ENCODE measurements at places on chromosomes 3 and 15.
A peak's percentile ranks its signal among the peaks of the same experiment; 100 is the strongest.

DNA sequence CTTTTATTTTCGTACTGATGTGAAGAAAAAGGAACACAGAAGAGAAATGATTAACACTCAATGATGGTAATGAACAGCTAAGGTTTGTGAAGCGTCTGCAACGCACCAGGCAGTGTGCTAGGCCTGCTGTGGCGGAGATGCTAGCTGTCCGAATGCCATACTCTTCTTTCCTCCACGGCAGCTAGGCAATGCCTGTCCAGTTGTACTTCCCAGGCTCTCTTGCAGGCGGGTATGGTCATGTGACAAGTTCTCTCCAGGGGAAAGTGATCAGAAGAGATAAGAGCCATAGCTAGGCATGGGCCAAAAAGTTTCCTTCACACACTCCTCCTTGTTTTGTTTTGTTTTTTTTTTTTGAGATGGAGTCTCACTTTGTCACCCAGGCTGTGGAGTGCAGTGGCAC lies 6.7 kb downstream of the TADA3 start:
- no peak for DNase-seq

DNA sequence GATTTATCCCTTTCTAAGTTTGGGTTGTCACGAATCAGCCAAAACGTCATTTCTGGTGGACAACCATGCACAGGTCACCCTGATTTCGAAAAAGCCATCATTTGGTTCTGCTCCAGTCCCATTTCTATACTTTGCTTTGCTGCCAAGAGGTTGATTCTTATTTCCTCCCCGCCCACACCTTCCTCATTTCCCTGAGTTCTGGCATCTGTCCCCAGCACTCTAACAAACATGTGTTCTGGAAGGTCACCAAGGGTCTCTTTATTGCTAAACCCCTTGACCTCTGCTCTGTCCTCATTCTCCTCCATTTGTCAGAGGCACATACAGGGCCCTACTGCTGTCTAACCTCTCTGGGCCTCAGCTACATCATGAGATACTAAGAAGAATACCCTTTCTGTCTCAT lies 36.4 kb upstream of the PTPRG start:
- DNase-seq: no peak

DNA sequence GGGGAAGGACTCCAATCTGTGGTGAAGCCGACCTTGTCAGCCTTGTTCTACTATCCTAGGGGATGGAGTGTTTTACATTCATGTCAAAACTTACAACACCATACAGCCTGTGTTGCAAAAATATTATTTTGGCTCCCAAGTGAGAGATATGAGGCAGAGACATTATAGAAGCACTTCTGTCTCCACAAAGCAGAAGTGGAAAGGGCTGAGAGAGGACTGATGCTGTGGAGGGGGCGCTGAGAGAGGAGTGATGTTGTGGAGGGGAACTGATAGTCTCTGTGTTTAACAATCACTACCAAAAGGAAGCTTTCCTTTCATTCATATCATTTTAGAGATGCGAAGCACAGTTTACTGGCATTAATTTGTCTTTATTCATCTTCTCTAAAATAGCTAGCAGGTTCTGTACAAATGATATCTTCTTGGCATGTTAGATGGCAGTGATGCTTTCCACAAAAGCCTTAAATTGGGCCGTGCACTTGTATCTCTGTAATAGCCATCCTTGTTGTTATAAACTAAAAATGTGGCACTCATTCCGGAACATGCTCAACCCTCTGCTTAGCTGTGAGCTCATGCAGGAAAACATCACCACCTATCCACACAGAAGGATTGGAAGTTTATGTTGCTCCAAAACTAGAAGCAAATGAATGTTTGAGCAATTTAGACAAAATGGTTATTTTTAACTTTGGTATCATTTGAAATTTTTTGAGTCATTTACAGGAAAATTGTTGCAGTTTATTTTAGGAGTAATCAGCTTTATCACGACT lies 134.6 kb upstream of the TP63 start:
- DNase-seq: no peak

DNA sequence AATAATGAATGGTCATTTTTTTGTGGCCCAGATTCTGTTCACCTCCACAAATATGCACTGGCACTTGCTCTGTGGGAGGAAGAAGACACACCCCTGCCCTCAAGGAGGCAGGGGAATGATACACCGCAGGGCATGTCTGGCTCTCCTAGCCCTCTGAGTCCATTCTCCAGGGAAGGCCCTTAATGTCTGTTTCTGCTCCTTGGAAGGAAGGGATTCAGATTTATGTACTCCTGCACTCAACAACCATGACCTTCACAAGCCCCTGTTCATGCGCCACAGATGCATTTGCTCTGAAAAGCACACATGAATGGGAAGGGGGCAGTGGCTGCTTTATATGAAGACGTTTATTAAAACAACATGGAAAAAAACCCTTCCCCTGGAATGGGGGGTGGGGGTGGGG lies 333.8 kb downstream of the EPHB1 start:
- no peak for DNase-seq

DNA sequence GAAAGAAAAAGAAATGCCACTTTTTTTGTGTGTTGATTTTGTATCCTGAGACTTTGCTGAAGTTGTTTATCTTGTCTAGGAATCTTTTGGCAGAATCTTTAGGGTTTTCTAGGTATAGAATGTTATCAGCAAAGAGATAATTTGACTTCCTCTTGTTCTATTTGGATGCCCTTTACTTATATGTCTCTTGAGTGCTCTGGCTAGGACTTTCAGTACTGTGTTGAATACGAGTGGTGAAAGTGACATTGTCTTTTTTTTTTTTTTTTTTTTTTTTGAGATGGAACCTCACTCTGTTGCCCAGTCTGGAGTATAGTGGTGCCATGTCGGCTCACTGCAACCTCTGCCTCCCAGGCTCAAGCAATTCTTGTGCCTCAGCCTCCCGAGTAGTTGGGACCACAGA lies 64.7 kb upstream of the NPHP3 start:
- no peak for DNase-seq

DNA sequence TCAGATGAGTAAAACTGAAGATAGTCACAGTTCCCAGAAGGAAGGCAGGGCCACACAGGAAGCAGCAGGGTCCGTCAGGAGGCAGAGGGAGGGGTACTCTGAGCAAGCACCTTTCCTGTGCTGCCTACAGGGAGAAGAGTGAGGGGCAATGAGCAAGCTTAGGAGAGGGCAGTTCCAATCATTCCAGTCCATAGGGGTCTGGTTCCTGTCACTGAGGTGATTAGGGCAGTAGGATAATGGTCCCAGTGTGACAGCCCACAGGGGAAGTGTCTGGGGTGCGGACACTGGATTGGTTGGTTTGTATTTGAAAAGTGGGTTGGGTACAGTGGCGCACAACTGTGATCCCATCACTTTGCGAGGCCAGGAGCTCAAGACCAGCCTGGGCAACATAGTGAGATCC lies 7.1 kb upstream of the ACAD9 start:
- DNase-seq: no peak

DNA sequence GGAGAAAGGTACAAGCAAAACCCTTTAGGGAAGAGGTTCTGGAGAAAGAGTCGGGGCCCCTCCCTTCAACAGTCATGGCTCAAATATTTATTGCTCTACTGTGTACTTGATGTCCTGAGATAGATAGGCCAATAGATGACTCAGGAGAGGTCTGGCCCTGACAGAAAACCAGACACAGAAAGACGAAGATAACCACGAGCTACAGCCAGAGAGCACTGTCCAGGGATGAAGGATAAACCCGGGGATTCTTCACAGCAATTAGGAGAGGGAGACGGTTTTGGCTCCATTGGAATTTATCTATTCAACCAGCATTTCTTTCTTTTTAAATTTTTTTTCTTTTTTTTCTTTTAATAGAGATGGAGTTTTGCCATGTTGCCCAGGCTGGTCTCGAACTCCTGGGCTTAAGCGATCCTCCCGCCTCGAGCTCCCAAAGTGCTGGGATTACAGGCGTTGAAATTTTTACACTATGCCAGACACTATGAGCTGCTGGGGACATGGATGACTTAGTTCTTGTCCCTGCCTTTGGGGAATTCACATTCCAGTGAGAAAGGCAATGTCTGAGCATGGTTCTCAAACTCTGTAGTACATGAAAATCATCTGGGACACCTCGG lies 4.6 kb upstream of the CIDEC start:
- DNase-seq: no peak

DNA sequence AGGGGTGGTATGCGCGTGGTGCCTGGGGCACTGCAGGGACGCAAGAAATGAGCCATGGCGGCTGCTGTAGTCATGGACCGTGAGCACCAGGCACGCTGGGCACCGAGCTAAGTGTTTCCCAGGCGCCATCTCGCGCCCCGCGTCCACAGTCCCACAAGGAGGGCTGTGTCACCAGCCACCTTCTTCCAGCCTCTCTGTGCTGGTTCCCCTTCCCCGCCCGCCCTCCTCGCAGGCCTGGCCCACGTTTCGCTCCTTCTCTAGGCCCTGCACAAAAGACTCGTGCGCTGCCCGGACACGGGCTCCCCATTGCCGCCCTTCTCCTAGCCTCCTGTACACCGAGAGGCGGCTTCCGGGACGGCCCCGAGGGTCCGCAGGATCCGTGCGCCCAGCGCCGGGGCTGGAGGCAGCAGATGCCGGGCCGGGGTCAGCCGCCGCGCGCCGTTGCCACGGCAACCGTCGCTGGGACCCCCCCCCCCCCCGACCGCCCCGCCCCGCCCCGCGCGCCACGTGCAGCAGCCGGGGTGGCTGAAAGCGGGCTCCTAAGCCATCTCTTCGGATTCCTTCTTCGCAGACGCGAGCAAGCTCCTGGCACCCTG lies 113.4 kb downstream of the SRGAP3 start:
- peak; percentile 71 for DNase-seq

DNA sequence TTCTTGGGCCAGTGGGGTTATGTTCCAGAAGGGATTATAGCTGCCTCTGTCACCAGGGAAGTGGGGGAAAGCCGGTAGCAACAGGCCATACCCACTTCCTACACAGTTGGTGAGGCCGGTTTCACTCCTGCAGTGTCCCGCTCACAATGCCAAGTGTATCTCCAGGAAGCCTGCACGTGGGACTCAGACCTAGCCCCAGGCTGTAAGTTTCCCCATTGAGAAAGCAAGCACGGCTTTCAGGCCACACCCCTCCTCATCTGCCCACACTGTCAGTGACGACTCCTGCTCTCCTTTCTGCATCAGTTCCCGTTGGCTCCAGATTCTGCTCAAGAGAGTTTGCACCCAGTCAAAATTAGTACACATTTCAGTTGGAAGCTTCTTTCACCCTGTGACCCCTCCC lies 51.6 kb upstream of the CPOX start:
- no peak for DNase-seq

- no peak for DNase-seq
Measured at GRCh38 chr3:11236588-11237461, 35.4 kb upstream of the ATG7 start.

DNA sequence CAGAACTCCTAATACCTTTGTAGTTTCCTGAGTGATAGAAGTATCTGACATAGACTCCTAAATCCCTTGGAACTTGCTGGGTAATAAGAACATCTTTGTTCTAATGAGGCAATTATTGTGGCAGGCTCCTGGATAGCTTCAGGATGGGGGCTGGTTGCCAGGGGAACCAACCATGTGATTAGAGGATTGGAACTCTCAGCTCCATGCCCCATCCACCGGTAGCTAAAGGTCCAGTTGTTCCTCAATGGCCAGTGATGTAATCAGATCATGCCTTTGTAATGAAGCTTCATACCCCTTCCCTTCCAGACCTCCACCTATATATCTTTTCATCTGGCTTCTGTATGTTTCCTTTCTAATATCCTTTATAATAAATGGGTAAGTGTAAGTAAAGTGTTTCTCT lies 221.2 kb upstream of the ALCAM start:
- DNase-seq: no peak

DNA sequence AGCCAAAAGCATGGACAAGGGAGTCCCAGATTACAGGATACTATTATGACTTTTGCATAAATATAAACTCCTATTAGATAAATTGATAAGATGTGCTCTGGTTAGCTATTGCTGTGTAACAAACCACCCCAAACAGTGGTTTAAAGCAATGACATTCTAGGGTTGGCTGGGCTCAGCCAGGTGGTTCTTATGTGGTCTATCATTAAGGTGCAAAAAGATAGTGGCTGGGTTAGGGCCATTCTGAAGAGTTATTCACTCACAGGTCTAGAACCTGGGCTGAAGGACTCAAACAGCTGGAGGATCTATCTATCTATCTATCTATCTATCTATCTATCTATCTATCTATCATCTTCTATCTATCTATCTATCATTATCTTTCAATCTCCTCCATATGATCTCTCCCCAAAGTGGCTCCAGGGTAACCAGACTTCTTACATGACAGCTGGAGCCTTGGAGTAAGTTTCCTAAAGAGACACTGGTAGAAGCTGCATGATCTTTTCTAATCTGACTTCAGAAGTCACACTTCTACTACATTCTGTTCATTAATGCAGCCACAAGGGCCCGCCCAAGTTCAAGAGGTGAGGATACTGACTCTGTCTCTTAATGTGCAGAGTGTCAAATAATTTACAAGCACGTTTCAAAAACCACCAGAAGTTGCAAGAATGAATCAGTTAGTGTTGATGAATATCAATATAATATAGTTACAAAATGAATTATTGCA lies 74.9 kb upstream of the XCR1 start:
- DNase-seq: no peak

GRCh38 chr3:127064391-127065137 lies 81.6 kb downstream of the PLXNA1 start:
- no peak for DNase-seq

DNA sequence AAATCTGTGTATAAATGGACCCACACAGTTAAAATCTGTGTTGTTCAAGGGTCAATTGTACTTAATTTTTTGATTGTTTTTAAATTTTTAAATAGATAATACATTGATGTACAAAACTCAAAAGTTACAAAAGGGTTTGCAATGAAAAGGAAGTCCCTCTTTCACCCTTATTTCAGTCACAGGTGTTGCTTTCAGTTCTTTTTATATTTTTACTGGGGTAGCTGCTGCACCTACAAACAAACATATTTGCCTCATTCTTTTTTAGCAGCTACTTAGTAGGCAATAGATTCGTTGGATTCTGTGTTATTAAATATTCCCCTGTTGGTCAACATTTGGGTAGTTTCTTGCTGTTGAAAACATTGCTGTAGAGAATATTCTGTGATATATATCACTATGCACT lies 44.4 kb downstream of the PIAS1 start:
- no peak for DNase-seq

GRCh38 chr3:196883361-196883760 lies 15.6 kb downstream of the SENP5 start:
- no peak for DNase-seq

- no peak for DNase-seq
Measured at GRCh38 chr15:58212909-58213526, 74.8 kb downstream of the AQP9 start.

DNA sequence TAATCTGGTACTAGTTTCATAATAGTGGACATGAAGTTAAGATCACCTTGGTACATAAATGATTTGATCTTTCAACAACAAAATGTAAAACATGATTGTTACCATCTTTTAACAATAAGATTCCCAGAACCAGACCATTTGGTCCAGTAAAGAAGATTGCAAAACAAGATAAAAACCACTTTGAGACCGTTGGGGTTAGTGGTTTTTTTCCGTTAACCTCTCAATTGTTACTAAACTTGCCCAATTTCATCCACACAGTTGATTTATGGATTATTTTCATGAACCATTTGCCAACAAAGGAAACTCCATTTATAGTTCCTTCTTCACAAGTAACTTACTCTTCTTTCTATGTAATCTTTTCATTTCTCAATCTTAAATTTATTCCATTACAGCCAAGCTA lies 53.8 kb downstream of the ATP8B4 start:
- no peak for DNase-seq

- DNase-seq: no peak
Measured at GRCh38 chr15:81084716-81085115, 49.4 kb upstream of the CFAP161 start.
